ENCODE measurements at places on chromosomes 13 and 19.

GRCh38 chr13:87676254-87677042 lies 5.3 kb downstream of the SLITRK5 start:
- DNase-seq, result no peak

- no peak for DNase-seq
Observed at GRCh38 chr13:112057736-112058518, 9.0 kb upstream of the SOX1 start.

- DNase-seq, result no peak
Observed at GRCh38 chr13:46526740-46527139, 26.2 kb upstream of the LRCH1 start.

DNA sequence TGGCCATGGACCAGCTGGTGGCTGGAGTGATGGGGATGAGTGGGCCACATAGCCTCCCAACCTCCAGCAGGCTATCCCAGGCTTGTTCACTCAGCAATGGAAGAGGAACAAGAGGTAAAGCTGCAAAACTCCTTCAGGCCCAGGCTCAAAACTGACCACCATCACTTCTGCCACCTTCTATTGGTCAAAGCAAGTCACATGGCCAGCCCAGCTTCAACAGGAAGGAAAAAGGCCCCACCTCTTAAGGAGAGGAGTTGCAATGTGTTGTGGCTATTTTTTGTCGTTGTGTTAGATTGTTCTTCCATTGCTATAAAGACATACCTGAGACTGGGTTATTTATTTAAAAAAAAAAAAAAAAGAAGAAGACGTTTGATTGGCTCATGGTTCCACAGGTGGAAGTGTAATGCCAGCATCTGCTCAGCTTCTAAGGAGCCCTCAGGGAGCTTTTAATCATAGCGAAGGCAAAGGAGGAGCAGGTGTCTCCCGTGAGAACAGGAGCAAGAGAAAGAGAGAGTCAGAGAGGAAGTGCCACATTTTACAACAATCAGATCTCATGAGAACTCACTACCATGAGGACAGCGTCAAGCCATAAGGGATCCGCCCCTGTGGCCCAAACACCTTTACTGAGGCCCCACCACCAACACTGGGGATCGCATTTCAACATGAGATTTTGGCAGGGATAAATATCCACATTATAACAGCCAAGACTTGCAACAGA lies 5.4 kb downstream of the IGSF23 start:
- DNase-seq, result no peak

DNA sequence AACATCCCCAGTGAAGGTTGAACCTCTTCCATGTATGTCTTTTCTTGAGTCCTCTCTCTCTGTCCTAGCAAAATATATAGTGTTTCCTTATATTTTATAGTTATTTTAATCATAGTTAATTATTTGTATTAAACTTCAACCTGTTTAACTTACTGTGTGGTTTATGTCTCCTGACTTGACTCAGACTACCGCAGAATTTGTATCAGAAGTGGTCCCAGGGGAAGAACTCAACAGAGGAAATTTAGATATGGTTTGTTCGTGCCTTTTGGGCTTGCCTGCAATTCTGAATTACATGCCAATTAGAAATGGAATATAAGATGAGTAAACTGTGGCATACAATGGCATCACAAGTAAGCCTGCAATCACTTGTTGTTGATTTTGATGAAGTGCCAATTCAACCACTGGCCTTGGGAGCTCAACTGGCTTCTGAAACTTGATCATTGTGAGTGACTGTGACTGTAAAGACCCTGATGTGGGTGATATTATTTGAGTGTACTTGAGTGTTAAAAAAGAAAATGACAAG lies 1459.5 kb upstream of the PCDH20 start:
- no peak for DNase-seq

- DNase-seq, result no peak
Observed at GRCh38 chr13:25248071-25248470, 39.2 kb downstream of the MTMR6 start.

- DNase-seq, result no peak
Observed at GRCh38 chr13:59542303-59542702, 621.4 kb downstream of the DIAPH3 start.

- DNase-seq, result no peak
Observed at GRCh38 chr19:39405958-39406655, 540 bp upstream of the ZFP36 start.

- DNase-seq, result no peak
Observed at GRCh38 chr13:110813646-110814624, 100.4 kb downstream of the ING1 start.

- peak; percentile 17 for DNase-seq
Observed at GRCh38 chr19:28705008-28705407, 507.9 kb downstream of the UQCRFS1 start.

GRCh38 chr19:13078381-13078780 lies 24.3 kb downstream of the LYL1 start:
- no peak for DNase-seq

DNA sequence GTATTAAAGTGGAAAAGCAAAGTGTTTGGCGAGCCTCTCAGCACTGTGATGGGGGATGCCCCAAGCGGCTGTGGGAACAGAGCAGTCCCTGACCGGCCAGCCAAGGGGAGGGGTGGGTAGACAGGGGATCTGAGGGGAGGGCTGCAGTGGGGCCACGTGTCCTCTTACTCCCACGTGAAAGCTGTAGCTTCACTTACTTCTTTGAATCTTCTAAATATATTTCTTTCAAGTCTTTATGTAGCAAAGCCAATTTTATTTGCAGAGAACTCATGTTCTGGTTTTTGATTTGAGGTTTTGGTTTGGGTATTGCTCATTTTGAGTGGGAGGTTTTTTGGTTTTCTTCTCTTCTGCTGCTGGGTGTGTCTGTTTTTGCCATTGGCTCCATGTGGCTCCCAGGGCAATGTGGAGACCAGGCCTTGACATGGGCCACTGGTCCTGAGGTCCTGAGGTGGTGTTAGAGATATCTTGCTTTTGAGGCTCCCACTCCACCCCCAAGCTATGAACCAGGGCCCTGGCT lies 17.7 kb upstream of the OVOL3 start:
- DNase-seq, result no peak

DNA sequence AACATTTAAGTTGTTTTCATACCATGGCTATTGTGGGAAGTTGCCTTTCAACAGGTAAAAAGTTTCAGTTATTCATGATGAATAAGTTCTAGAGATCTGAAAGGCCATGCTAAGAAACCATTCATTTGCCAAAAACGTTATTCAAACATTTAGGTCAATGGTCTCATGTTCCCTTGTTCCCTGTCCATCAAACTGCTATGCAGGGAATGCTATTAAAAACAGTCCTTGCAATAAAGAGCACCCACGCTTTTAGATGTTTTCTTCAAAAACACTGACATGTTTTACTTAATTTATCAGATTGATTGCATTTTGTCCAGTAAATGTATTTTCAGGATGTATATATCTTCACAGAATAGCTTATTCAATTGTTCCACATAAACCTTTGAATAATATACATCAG lies 573.2 kb upstream of the PCDH20 start:
- no peak for DNase-seq

DNA sequence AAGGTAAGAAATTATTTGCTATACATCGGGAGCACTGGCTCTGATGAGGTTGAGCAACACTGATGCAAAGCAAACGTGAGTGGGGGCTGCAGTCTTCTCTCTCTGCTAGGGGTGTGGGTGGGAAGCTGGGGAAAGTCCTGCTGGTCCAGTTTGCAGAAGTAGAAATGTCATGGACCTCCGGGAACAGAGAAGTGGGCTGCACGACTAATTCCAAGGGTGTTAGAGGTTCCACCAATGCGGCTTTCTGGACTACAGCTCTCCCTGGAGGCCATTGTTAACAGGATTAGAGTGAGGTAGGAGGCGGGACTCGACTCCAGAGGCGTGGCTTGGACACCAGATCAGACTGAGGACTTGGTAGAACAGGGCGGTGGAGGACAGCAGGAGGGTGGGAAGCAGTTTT lies 5.7 kb upstream of the FBXO27 start:
- peak; percentile 57 for DNase-seq

- DNase-seq, result peak; percentile 69
Observed at GRCh38 chr19:41957838-41958366, 1.2 kb downstream of the RABAC1 start.

- DNase-seq, result no peak
Observed at GRCh38 chr19:1045247-1045603, 5.3 kb downstream of the ABCA7 start.

- DNase-seq, result no peak
Observed at GRCh38 chr13:50255639-50256038, 240.4 kb downstream of the KCNRG start.

GRCh38 chr19:55324662-55325061 lies 479 bp downstream of the TMEM150B start:
- DNase-seq, result no peak

DNA sequence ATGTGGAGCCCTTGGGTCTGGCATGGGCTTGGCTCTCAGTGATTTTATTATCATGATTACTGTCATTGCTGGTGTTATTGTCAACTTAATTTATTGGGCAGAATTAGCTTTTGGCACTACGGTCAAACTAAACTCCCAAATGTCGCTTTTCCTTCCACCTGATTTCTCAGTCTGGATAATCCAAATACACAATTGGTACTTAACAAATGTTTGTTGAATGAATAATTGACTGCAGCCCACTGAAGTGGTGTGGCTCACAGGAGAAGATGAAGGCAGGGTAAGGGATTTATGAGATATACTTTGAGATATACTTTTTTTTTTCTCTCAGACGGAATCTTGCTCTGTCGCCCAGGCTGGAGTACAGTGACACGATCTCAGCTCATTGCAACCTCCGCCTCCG lies 1.5 kb downstream of the COLGALT1 start:
- no peak for DNase-seq

GRCh38 chr13:51590971-51591627 lies 6.8 kb downstream of the WDFY2 start:
- no peak for DNase-seq

DNA sequence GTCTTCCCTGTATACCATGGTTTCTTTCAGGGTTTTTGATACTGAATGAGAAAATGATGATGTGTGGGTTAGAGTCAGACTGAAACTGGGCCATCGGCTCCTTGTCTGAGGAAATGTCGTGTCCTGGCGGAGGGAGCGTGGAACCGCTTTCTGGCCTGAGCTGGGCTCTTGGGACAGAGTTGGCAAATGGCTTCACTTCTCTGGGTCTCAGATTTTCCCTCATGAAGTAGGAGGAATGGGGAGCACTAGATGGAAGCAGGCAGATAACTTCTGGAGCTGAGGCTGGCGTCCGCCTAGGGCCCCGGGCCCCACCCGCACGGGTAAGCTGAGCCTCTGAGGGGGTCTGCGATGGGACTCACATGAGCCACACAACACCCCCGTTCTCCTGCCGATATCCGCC lies 133.3 kb upstream of the WASF3 start:
- no peak for DNase-seq

DNA sequence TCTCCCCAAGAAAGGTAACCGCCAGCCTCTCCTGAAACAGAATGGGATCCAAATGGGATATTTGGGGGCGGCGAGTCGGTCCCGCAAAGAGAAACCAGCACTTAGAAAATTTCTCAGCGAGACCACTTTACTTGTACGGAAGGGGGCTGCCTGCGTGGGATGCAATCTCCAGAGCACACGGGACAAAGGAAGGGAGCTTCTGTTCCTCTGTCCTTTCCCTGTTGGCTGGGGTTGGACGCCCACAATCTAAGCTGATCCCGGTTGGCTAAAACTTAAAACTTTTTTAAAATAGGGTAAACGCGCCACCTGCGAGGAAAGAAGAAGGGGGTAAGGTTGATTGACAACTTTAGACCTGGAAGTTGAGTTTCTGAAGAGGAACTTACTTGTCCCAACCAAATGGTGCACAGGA lies 826 bp upstream of the BSG start:
- DNase-seq, result no peak

- DNase-seq, result no peak
Observed at GRCh38 chr19:633786-634639, 676 bp upstream of the POLRMT start.

DNA sequence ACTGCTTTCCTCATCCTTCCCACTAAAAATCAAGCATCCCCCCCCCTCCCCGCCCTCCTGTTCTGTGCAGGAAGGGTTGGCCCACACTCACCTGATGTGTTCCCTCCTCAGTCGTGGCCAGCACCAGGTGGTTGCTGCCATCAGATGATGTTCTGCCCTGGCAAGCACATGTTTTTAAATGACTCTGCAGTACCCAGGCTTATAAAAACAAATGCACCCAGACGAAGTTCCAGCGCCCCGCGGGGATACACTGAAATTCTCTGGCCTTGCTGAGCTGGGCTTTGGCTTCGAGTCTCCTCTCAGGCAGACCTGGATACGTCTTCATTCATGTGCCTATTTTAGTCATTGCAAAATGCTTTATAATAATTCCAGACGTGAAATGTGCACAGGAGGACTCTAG lies 316.3 kb downstream of the DLEU7 start:
- DNase-seq, result no peak

- no peak for DNase-seq
Observed at GRCh38 chr19:7989071-7989575, 16.3 kb downstream of the ELAVL1 start.

GRCh38 chr13:91948736-91949135 lies 550.3 kb downstream of the GPC5 start:
- no peak for DNase-seq

- DNase-seq, result no peak
Observed at GRCh38 chr13:39099231-39099630, 61.0 kb downstream of the NHLRC3 start.

- no peak for DNase-seq
Observed at GRCh38 chr13:113114511-113115362, 7.9 kb upstream of the F10 start.

GRCh38 chr19:12953799-12954611 lies 3.0 kb downstream of the GADD45GIP1 start:
- DNase-seq, result no peak
